ENCODE measurements at places on chromosomes 1 and 21.

GRCh38 chr1:21110163-21110562 is 66.5 kb downstream of the EIF4G3 start:
- DNase-seq, result no peak

DNA sequence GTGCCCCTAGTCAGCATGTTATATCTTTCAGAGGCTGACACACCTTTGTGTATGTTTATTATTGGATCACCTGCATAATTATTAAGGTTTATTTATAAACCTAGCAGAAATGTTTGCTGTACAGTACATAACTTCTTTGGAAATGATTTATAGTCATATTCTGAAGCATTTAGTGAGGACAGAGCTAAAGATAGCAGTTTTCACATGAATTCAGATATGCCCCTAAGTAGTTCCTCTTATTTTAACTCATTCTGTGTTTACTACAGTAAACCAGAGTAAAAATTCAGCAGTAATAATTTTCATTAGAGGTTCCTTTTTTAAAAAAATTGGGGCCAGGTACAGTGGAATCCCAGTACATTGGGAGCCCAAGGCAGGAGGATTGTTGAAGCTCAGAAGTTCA is 21.4 kb upstream of the BMP8A start:
- DNase-seq, result no peak

- DNase-seq, result no peak
These were observed 302.7 kb downstream of the DISC1 start for GRCh38 chr1:231929311-231929710.

- DNase-seq, result no peak
These were observed 1.6 kb downstream of the TP53BP2 start for GRCh38 chr1:223843934-223844786.

GRCh38 chr21:32015461-32016139 is 142.8 kb downstream of the HUNK start:
- no peak for DNase-seq

- no peak for DNase-seq
These were observed 17.1 kb downstream of the PLCH2 start for GRCh38 chr1:2493218-2493617.

DNA sequence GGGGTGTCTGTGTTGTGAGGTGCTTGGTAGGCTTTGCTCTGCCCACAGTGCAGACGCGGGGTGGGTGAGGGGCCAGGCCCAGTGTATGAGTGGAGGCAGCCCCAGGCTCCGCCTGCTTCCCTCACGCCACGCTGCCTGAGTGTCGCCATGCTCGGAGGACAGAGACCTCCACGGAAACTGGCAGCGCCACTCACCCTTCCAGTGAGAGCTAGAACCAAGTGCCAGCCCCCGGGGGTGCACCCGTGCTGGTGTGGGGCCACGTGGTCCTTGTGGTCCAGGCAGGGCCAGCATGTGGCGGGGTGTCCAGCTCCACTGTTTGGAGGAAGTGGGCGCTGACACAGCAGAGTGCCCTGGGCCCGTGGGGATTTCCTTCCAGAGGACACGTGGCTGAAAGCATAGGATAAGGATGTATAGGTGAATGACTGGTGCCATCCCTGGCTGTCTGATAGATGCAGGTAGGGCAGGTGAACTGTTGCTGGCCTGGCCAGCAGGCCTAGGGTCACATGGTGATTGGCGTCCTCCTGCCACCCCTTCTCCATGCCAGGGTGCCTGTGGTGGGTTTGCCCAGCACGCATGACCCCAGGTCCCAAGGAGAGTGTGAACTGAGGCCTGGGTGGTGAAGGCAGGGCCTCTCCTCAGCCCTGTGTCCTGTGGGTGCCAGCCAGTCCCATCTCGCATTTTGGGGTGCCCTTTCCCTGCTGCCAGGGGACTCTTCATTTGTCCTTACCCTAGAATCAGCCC is 3.8 kb downstream of the LRRC3 start:
- DNase-seq, result no peak

All from GM20000 (cell line).